Natural killer cell treated with Interleukin-12 subunit alpha and Interleukin-12 subunit beta and Interleukin-15 and Interleukin-18, amount 100 ng/mL, for 72 hours (primary cell): ENCODE measurements at places on chromosomes 4 and X. TPM values are rescaled to one million over a fixed set of nuclear protein-coding genes. Genes with fewer than 3 reads are reported as not detected.

TMEM154 gene
- 23.2 TPM for total RNA-seq

ART3 gene
- not detected for total RNA-seq

PLAC8 gene
- total RNA-seq, result 37.4 TPM

COX7B2 gene
- total RNA-seq, result not detected

GRCh38 chr4:107853444-107854355, 29.0 kb downstream of the SGMS2 start:
- DNase-seq, result no peak
- H3K36me3 ChIP-seq, result no peaks in the 10 kb centered on the region
- H3K4me3 ChIP-seq, result no peak overlapping the region
- no peak overlapping the region for H3K27ac ChIP-seq
- H3K27me3 ChIP-seq, result peaks cover 13% of the 10 kb centered on the region
- H3K4me1 ChIP-seq, result no peaks in the 10 kb centered on the region

FNIP2 gene
- total RNA-seq, result 17.5 TPM

DNA sequence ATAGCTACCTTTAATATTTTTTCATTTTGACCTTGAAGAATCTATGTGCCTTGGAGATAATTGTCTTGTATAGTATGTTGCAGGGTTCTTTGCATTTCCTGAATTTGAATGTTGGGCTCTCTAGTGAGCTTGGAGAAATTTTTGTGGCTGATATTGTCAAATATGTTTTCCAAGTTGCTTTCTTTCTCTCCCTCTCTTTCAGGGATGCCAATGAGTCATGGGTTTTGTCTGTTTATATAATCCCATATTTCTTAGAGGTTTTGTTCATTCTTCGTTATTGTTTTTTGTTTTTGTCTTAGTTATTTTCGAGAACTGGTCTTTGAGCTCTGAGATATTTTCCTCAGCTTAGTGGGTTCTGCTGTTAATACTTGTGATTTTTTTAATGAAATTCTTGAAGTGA, 20.7 kb downstream of the RAB40AL start:
- H3K4me1 ChIP-seq, result no peaks in the 10 kb centered on the region
- DNase-seq, result no peak
- H3K36me3 ChIP-seq, result no peaks in the 10 kb centered on the region

DNA sequence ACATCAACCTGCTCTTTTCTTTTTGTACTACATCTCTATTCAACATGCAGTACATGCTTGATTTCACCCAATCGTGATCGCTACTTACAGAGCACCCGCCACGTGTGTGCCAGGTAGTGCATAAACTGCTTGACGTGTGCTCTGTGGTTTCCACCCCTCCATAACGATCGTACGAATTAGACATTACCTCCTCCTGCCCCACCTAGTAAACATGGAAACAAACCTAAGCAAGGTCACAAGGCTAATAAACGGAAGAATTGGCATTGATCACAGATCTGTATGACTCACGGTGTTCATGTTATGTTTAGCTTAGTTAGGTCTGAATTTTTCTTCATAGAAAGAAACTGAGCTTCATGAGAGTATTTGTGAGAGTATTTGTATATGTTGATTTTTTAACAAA, 64.1 kb downstream of the STX18 start:
- H3K36me3 ChIP-seq, result no peaks in the 10 kb centered on the region
- H3K4me1 ChIP-seq, result peaks cover 18% of the 10 kb centered on the region
- H3K27ac ChIP-seq, result no peak overlapping the region
- DNase-seq, result no peak
- no peak overlapping the region for H3K4me3 ChIP-seq
- H3K27me3 ChIP-seq, result no peaks in the 10 kb centered on the region

- H3K27ac ChIP-seq, result no peak within 1 kb of the TSS
- H3K27me3 ChIP-seq, result no peaks in the 10 kb centered on the region
- H3K4me3 ChIP-seq, result peak within 1 kb of the TSS; percentile 38
These were observed at the start of gene DGKQ for GRCh38 chr4:973431-974397. DGKQ (minus strand) TSS chr4:973569; CDS start chr4:973482, 87 bp downstream.

P2RY10 gene
- total RNA-seq, result 10.1 TPM

DNA sequence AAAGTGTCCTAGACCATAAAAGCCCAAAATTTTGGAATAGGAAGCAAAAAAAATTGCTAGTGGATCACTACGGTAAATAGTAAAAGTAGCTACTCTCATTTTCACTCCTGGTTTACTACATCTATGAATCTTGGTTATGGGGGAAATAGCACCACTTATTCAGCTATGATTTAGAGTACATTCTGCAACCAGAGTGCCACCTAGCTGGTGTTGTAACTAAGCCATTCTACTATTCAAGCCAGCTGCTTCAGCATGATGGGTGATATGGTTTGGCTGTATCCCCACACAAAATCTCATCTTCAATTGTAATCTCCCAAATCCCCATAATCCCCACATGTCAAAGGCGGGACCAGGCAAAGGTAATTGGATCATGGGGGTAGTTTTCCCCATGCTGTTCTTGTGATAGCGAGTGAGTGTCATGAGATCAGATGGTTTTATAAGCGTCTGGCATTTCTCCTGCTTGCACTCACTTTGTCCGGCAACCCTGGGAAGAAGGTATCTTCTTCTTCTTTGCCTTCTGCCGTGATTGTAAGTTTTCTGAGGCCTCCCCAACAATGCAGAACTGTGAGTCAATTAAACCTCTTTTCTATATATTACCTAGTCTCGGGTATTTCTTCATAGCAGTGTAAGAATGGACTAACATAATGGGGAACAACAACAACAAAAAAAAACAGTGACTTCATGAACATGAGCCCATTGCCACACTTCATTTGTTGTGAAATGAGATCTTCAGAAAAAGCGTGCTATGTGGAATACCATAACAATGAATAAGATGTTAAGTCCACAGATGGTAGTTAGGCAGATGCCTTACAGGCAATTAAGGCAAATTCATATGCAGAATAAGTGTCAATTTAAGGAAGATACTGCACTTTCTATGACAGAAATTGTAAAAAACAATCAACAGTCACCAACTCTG, 280.1 kb downstream of the PABPC4L start:
- H3K4me3 ChIP-seq, result no peak overlapping the region
- no peaks in the 10 kb centered on the region for H3K36me3 ChIP-seq
- H3K27ac ChIP-seq, result no peak overlapping the region
- no peaks in the 10 kb centered on the region for H3K4me1 ChIP-seq

- no peak overlapping the region for H3K4me3 ChIP-seq
- no peak overlapping the region for H3K27ac ChIP-seq
- H3K4me1 ChIP-seq, result no peaks in the 10 kb centered on the region
- no peak for DNase-seq
- no peaks in the 10 kb centered on the region for H3K27me3 ChIP-seq
- peaks cover 4% of the 10 kb centered on the region for H3K36me3 ChIP-seq
These were observed 248.0 kb downstream of the GALNTL6 start for GRCh38 chr4:172061204-172061603.

IGSF1 gene
- total RNA-seq, result not detected

GRCh38 chr4:87975466-87975865, at the start of gene SPP1:
SPP1 (plus strand) TSS chr4:87975714; CDS start chr4:87976896, 1,182 bp downstream.
- peaks cover 38% of the 10 kb centered on the region for H3K27me3 ChIP-seq
- H3K36me3 ChIP-seq, result no peaks in the 10 kb centered on the region
- H3K27ac ChIP-seq, result no peak within 1 kb of the TSS
- DNase-seq, result no peak
- H3K4me1 ChIP-seq, result peaks cover 5% of the 10 kb centered on the region
- H3K4me3 ChIP-seq, result peak within 1 kb of the TSS; percentile 26

DNA sequence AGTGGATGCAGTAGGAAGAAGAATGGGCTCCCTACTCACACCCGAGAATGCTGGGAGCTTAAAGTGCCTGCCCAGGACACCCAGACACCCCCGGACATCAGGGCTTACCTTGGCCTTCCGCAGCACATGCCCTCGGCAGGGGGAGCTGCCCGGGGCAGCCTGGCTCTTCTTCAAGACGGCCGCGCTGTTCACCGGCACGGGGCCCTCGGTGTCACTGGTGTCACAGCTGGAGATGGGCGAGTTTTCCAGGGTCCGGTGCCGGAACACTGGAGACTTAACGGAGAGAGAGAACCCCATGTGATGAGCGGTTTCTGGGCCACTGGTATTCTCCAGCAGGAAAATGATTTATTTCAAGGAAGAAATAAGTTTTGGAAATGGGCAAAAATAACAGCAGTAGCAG, 170.9 kb downstream of the AFAP1 start:
- H3K36me3 ChIP-seq, result no peaks in the 10 kb centered on the region
- no peak overlapping the region for H3K27ac ChIP-seq
- no peaks in the 10 kb centered on the region for H3K4me1 ChIP-seq
- no peak for DNase-seq
- H3K27me3 ChIP-seq, result no peaks in the 10 kb centered on the region

GRCh38 chr4:40205259-40206198, 8.7 kb downstream of the RHOH start:
- peak overlapping the region; percentile 98 for H3K27ac ChIP-seq
- H3K4me3 ChIP-seq, result peak overlapping the region; percentile 99
- DNase-seq, result peak; percentile 77
- H3K36me3 ChIP-seq, result peaks cover 19% of the 10 kb centered on the region
- H3K27me3 ChIP-seq, result no peaks in the 10 kb centered on the region
